ENCODE measurements at places on chromosomes 12 and 14.

DNA sequence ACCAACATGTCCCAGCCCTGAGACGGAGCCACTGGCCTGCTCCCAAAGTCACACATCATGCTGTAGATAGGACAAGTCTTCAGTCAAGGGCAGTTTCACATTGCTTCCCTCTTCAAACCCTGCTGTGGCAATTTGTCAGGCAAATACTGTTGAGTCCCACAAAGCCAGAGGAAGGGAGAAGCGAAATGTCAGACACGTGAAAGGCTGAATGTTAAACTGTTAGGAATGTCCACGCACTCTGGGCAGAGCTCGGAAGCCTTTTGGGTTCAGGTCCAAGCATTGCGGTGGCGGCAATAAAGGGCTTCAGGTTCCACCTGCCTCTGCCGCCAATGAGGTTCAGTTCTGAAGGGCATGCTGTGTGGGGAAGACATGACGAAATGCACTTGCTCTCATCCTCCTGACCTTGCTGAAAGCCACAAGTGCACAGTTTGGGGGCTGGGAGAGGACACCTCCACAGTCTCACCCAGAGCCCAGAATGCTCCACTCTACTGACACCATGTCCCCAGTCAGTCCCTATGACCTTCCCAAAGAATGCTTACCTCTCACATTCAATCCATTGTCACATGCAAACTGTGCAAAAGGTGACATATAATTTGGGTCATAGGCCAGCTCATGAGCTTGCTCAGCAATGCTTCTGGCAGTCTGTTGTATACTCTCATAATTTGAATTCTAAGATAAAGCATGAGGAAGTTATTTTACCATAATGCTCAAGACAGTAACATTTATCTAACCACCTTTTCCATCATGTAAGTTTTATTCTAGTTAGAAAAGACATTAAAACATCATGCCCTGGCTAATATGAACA lies 35.7 kb downstream of the RAD9B start:
- DNase-seq, result no peak

DNA sequence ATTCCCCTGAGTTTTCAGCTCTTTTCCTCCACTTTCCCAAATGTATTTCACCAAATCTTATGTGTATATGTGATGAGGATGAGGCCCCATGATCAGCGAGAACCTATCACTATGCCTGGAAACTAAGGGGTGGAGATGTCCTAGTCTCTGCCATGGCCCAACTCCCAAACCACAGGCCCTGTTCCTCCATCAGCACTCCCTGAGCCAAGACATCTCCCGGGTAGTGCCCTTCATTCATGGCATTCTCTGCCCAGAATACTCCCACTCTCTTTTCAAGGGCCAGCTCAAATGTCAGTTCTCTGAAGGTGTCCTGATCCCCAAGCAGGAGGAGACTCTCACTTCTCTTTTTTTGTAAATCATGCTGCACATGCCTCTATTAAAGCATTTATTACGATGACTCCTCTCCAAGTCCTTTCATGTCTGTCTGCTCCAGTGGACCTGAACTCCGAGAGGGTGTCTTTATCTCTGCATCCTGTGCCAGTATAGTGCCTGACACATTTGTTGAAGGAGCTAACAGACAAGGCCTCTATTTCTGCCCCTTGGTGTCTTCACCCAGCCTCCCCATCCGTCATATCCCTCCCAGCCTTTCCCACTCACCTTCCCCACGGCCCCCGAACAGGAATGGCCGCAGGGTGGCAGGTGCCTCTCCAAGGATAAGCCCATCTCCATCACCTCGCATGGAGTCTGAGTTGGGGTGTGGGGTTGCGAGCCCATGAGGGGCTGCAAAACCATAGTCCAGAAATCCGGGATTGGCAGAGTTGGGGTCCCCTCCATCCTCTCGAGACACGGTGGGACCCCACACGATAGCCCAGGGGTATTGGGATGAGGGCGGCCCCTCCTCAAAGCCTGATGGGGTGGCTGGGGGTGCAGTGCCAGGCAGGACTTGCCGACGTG lies 3.7 kb downstream of the PIANP start:
- DNase-seq, result no peak

DNA sequence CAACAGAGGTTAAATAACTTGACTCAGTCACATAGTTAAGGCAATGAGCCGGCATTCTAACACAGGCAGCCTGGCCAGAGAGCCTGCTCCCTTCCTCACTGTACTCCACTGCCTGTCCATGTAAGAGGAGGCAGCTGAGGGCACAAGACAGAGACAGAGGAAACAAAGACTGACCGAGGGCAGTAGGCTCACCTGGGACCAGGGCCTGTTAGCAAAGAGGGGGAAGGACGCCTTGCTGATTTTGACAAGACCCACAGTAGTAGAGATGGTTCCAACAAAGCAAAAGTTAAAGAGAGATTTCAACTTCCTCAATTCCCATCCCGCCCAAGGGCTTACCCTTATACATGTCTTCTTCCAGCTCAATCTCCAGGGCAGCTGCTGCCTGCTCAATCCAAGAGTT lies 26.5 kb downstream of the OTUB2 start:
- no peak for DNase-seq

DNA sequence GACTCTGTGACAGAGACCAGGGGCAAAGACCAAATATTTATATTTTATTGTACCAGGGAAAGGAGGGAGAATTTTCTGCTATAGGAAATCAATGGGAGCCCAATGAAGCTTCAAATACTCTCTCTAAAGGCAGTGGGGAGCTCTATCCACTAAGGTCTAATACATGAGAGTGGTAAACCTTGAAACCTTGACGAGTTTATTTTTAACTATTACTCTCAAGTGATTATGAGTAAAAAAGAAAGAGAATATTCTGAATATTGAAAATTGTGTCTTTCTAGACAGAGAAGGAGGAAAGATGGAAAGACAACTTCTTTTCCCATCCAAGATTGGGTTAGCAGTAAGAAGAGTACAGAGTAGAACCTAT lies 1722.1 kb upstream of the SEL1L start:
- no peak for DNase-seq

DNA sequence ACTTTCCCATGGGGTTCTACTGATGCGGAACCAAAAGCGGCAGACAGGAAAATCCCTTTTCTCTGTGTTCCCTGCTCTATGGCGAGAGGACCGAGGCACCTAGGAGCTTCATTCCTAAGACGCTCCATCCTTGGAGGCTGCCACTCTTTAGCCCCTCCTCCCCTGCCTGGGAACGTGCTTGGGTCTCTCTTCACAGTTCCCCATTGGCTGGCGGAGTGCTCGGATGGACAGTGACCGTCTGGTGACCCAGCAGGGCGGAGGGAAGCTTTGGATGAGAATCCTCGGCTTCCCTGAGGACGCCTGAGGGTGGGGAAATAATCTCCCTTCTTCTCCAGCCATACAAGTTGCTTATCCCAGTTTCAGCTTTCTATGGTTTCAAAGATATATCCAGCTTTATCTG lies 37.3 kb downstream of the KCNA5 start:
- no peak for DNase-seq

GRCh38 chr14:22213120-22213519 lies 375.9 kb downstream of the DAD1 start:
- DNase-seq, result no peak

GRCh38 chr12:5705791-5706190 lies 239.3 kb downstream of the ANO2 start:
- DNase-seq, result no peak

DNA sequence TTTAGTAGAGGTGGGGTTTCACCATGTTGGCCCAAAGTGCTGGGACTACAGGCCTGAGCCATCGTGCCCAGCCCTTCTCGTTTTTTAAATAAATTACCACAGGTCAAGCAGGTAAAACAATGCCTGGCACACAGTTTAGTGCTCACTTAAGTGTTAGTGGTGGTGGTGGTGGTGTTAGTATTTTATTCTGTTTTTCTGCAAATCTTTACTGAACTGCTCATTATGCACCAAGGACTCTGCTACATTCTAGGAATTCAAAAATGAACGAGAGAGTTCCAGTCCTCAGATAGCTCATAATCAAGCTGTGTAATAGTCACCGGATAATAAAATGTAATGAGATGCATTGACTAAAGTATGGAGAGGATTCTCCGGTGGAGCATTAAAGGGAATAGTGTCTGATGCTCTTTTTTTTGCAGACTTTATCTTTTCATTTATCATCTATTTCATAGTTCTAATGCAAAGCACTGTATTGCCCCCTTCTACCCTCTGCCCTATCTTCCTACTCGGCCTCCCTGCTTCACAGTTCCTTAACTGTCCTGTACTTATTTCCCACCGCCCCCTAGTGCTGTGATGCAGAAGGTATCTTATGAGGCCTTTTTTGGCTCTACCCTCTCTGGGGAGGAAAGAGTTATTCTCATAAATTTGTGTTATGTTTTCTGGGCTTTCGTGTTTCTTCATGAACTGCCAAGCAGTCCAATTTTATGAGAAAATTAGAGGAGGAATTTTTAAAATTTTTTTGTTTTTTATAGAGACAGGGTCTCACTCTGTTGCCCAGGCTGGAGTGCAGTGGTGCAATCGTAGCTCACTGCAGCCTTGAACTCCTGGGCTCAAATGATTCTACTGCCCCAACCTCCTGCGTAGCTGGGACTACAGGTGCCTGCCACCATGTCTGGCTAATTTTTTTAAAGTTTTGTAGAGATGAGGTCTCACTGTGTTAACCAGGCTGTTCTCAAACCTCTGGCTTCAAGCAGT lies 1.0 kb downstream of the ITFG2 start:
- DNase-seq, result peak; percentile 70

DNA sequence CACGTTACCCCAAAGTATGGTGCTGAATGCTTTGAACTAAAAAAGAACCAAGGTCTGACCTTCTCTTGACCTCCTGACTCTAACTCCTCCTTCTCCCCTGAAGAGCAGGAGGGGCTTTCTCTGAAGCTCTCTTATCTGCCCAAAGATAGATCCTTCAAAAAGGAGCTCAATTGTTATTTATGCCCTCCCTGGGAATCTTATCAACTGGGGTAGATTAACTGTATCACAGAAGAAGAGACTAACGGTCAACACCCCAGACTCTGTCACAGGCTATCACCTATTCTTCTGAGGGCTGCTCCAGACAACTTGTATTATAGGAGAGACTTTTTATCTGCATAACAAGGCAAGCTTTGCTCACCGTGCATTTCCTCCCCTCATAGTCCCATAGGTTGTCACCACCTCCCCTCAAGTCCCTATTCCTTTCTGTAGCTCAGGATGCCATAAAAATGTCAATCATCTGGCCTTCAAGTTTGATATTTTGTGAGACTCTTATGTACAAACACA lies 86.6 kb downstream of the PAPLN start:
- DNase-seq, result no peak

DNA sequence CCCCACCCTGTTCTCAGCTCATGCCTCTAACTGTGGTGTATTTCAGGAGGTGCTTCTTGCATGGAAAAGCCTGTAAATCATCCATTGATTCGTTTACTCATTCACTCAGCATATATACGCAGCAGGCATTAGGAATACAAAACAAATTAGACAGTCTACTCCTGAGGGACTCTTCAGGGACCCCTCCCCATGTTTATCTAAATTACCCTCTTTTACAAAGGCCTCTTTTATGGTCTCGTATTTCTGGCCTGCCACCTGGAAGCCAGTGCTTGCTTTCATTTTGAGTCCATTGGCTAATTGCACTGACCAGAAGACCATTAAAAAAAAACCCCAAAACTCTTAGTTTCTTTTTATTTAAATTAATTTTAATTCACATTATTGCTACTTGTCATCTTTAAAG lies 134.4 kb downstream of the DACT1 start:
- DNase-seq, result no peak

GRCh38 chr14:65377576-65377975 lies 35.0 kb upstream of the FUT8 start:
- no peak for DNase-seq

DNA sequence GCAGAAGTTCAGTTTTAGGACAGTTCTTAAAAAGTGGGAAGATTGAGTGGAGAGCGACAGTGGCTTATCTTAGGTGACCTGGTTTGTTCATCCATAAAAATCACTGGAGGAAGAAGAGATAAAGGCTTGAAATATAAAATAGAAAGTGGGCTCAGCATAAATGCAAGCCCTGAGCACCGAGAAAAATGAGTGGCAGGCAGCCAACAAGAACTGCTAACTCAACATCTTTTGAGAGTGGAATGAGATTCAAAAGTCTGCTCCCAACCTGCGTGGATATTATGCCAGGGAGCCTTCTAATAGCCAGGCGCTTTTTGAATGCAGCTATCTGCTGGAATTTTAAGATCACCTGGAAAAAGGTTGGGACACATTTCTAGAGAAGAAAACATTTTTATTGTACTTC lies 666.5 kb downstream of the FLRT2 start:
- no peak for DNase-seq

DNA sequence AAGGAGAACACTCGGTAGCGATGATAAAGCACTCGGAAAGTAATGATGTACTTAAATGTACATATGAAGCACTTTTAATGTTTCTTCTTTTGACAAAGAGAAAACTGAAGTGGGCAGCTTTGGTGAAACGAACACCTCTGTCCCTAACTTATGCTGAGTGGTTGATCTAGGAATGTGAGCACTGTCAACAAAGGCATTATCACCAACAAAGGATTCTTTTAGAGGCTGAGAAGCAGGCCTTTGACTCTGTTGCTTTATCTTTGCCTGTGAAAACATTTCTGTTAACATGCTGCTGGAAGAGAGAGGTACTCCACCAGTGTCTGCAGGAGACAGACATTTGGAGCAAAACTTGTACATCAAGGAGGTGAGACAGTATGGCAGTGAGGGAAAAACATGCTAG lies 103.2 kb upstream of the VRK1 start:
- DNase-seq, result no peak

GRCh38 chr14:93655078-93655750 lies 133.1 kb downstream of the PRIMA1 start:
- peak; percentile 68 for DNase-seq

All from amniotic stem cell (primary cell).